ENCODE measurements at places on chromosomes 7 and 10. TPM values are rescaled to one million over a fixed set of nuclear protein-coding genes. Genes with fewer than 3 reads are reported as not detected.

ZNF488 gene
- 0.45 TPM for total RNA-seq

ADAM22 gene
- total RNA-seq = 0.30 TPM

CCL26 gene
- total RNA-seq = 1.7 TPM

PRPS1L1 gene
- not detected for total RNA-seq

DRGX gene
- total RNA-seq = not detected

SKAP2 gene
- total RNA-seq = 24.4 TPM

CALHM3 gene
- total RNA-seq = not detected

AKR1E2 gene
- total RNA-seq = 4.2 TPM
